ENCODE measurements at places on chromosomes 1 and 21. TPM values are rescaled to one million over a fixed set of nuclear protein-coding genes. Genes with fewer than 3 reads are reported as not detected.

GRCh38 chr1:160247053-160247452, 15.3 kb downstream of the DCAF8 start:
- DNase-seq, result no peak
- peaks cover 6% of the 10 kb centered on the region for H3K36me3 ChIP-seq
- no peaks in the 10 kb centered on the region for H3K27me3 ChIP-seq
- no peaks in the 10 kb centered on the region for H3K4me1 ChIP-seq
- no peak overlapping the region for H3K27ac ChIP-seq
- H3K4me3 ChIP-seq, result no peak overlapping the region

CLEC20A gene
- not detected for total RNA-seq

CD48 gene
- not detected for total RNA-seq

DNA sequence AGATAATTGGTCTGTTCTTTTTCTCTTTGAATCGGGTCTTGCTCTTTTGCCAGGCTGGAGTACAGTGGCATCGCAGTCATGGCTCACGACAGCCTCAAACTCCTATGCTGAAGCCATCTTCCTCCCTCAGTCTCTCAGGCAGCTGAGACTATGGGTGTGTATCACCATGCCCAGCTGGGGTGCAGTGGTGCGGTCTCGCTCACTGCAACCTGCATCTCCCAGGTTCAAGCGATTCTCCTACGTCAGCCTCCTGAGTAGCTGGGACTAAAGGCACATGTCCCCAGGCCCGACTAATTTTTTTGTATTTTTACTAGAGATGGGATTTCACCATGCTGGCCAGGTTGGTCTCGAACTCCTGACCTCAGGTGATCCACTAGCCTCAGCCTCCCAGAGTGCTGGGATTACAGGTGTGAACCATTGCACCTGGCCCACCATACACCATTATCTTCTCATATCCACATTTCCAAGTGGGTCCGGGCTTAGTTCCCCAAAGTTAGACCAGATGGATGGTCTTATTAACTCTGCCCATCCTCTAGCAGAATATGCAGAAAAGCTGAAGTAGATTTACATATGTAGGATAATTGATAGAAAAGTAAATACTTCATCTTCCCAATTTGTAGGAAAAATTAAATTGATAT, 13.1 kb downstream of the CCDC17 start:
- H3K27ac ChIP-seq, result no peak overlapping the region
- DNase-seq, result no peak
- H3K27me3 ChIP-seq, result no peaks in the 10 kb centered on the region
- no peaks in the 10 kb centered on the region for H3K4me1 ChIP-seq
- H3K4me3 ChIP-seq, result no peak overlapping the region
- peaks cover 28% of the 10 kb centered on the region for H3K36me3 ChIP-seq

- H3K27me3 ChIP-seq, result no peaks in the 10 kb centered on the region
- no peaks in the 10 kb centered on the region for H3K4me1 ChIP-seq
- no peaks in the 10 kb centered on the region for H3K36me3 ChIP-seq
These were observed 267.7 kb upstream of the RGS18 start for GRCh38 chr1:191890433-191891088.

DNA sequence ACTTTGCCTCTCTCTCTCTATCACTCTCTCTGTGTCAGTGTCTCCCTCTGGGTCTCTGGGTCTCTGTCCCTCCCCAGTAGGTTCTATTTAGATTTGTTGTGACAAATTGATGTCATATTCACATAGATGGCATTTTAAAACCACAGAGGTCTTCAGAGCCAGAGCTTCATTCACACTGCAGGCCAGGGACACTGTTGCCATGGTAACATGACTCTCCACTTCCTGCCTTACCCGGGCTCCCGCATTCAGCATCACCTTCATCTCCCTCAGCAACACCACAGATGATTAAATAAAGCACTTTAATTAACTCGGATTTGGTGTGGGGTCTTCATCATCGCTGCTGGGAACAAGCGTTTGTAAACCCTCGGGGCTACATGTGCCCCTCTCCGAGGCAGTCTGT, 132.6 kb downstream of the ETS2 start:
- no peak for DNase-seq
- no peak overlapping the region for H3K27ac ChIP-seq
- no peaks in the 10 kb centered on the region for H3K36me3 ChIP-seq
- no peaks in the 10 kb centered on the region for H3K27me3 ChIP-seq
- no peak overlapping the region for H3K4me3 ChIP-seq

BSDC1 gene
- 56.1 TPM for total RNA-seq

DNA sequence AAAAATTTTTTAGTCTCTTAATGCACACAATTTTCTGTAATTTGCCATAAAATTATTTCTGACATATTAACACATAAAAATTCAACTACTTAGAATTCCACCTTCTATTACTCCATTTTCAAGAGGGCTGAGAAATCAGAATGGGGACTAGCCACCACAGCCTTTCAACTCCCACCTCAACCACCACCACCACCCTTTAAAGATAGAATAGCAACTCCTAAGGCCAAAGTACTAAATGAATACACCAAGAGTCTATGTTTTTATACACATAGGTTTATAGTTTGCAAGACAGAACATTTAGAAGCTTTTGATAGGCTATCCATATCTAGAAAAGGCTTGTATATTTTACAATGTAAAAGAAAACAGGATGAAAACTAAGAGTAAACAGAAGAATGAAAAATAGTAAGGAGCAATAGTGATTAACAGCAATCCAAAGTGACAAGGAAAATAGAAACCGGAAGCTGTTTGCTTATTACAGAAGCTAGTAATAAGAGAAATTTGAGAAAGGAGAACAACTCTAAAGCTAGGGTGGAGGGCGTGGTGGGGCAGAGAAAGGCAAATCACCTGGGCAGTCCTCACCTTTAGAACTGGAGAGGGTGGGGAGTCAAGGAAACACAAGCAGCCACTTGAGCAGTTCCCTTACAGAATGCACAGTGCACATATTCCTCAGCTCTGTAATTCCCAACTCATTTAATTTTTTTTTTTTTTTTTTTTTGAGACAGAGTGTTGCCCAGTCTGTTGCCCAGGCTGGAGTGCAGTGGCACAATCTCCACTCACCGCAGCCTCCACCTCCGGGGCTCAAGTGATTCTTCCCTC, 27.7 kb downstream of the EPS15 start:
- H3K27me3 ChIP-seq, result no peaks in the 10 kb centered on the region
- no peaks in the 10 kb centered on the region for H3K4me1 ChIP-seq

RCAN3 gene
- 2.0 TPM for total RNA-seq

DNA sequence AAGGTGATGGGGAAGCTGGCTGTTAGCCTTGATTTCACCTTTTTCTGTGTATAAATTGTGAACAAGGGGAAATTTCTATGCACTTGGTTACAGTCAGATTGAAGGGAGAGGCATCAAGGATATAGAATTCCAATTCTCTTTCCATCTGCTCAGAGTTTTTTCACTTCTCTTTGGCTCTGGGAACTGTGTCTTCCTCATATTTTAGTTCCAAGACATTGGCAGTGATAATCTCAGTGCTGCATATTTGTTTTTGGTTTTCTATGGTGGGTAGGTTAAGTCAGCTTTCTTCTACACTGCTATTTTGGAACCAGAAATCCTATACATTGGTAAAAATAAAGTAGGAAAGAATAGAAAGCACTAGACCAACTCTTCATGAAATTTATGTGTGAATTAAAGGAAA, 569.6 kb upstream of the CXADR start:
- H3K4me1 ChIP-seq, result no peaks in the 10 kb centered on the region
- no peak overlapping the region for H3K27ac ChIP-seq
- no peaks in the 10 kb centered on the region for H3K36me3 ChIP-seq
- DNase-seq, result no peak

GBP4 gene
- total RNA-seq, result 6.6 TPM

ZNF695 gene
- total RNA-seq, result not detected

DNA sequence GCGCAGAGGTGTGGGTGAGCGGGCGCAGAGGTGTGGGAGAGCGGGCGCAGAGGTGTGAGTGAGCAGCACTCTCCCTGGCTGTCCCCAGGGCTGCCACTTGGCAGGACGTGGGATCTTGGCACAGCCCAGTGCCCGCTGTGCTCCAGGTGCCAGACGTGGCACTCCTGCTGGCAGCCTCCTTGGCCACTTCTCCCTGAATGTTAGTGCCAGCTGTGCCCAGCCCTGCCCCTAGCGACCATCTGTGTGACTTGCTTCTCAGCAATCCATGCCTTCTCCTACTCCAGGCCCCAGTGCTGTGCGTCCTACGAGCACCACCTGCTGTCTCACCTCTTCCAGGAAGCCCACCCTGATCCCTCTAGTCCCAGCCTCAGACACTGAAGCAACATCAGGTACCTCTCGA, 30.5 kb downstream of the KRTAP10-1 start:
- H3K27ac ChIP-seq, result no peak overlapping the region
- no peaks in the 10 kb centered on the region for H3K4me1 ChIP-seq
- no peaks in the 10 kb centered on the region for H3K27me3 ChIP-seq

DNA sequence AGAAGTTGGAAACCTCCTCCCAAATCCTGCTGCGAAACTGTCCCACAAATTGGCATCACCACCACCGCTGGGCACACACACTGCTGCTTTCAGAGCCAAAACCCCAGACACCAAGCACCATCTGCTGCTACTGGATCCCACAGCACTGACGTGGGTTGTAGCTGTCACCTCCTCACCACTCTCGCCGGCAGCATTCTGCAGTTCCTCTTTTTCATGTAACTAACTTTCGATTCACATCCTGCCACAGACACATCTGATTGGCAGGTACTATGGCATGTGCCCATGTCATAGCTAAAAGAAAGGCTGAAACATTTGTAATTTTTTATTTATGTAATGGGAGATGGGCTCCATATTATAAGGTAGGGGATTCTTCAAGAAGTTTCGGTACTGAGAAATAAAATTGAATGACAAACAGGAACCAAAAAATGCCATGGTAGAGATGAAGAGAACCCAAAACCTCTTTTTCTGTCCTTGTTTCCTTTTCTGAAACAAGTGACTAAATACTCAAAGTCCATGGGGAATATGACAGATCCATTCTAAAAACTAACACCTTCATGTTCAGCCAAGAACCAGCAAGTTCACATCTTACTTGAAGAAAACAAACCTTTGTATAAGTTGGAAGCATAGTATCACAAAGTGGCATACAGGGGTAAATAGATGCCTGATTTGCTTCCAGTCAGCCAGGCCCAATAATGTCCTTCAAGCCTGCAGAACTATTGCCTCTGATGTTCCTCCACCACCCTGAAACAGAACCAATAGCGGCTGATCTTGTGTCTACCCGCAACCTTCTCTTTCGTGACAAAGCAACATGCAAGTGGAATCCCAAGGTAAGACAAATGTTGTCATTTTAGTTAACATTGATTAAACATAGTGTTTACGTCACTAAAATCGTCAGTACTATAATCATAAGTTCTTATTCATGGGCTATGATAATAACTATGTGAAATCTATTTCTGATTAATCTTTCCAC, 26.6 kb upstream of the RGS13 start:
- H3K4me3 ChIP-seq, result no peak overlapping the region
- H3K4me1 ChIP-seq, result no peaks in the 10 kb centered on the region
- no peaks in the 10 kb centered on the region for H3K36me3 ChIP-seq
- DNase-seq, result peak; percentile 63

GRCh38 chr21:14543983-14544382, 2.1 kb downstream of the SAMSN1 start:
- no peak overlapping the region for H3K27ac ChIP-seq
- H3K4me3 ChIP-seq, result no peak overlapping the region
- H3K27me3 ChIP-seq, result no peaks in the 10 kb centered on the region
- no peaks in the 10 kb centered on the region for H3K36me3 ChIP-seq
- DNase-seq, result no peak

TPTE gene
- not detected for total RNA-seq

DNA sequence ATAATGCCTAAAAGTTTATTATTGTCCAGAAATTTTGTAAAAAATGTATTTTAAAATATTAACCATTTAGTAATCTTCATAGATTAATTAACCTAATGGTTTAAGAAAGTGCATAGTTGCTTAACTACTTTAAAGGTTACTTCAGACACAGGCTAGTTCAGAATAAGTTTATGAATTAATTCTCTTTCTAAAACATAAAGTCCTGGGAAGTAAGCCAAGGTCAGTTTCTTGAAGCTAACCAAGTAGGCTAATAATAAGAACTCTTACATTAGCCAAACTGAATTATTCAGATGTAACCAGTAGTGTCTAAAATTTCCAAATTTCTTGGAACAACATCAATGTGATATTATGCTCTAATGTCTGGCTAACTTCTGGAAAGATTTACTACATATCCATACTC, 790.4 kb downstream of the NCAM2 start:
- H3K4me1 ChIP-seq, result no peaks in the 10 kb centered on the region
- no peaks in the 10 kb centered on the region for H3K27me3 ChIP-seq
- H3K36me3 ChIP-seq, result no peaks in the 10 kb centered on the region
- no peak overlapping the region for H3K4me3 ChIP-seq
- H3K27ac ChIP-seq, result no peak overlapping the region

SPRR2G gene
- total RNA-seq, result not detected

- H3K36me3 ChIP-seq, result no peaks in the 10 kb centered on the region
- DNase-seq, result peak; percentile 74
- H3K27ac ChIP-seq, result peak overlapping the region; percentile 94
These were observed 407 bp downstream of the GALNT2 start for GRCh38 chr1:230067419-230067870.

PSMA5 gene
- total RNA-seq, result 2.6 TPM

- H3K27ac ChIP-seq, result no peak overlapping the region
- H3K27me3 ChIP-seq, result no peaks in the 10 kb centered on the region
- no peak overlapping the region for H3K4me3 ChIP-seq
- no peak for DNase-seq
- H3K36me3 ChIP-seq, result no peaks in the 10 kb centered on the region
- no peaks in the 10 kb centered on the region for H3K4me1 ChIP-seq
These were observed 21.8 kb downstream of the CYP4B1 start for GRCh38 chr1:46820560-46821060.

OXCT2 gene
- not detected for total RNA-seq

GRCh38 chr1:240312872-240313271, 221.2 kb downstream of the FMN2 start:
- H3K4me3 ChIP-seq, result no peak overlapping the region
- DNase-seq, result no peak
- H3K27me3 ChIP-seq, result no peaks in the 10 kb centered on the region

PIGR gene
- 0.53 TPM for total RNA-seq

GRCh38 chr1:203744075-203744972, 20.7 kb upstream of the LAX1 start:
- no peaks in the 10 kb centered on the region for H3K27me3 ChIP-seq
- H3K4me1 ChIP-seq, result peaks cover 7% of the 10 kb centered on the region
- peaks cover 12% of the 10 kb centered on the region for H3K36me3 ChIP-seq
- peak; percentile 77 for DNase-seq

AQP10 gene
- total RNA-seq, result not detected

DNA sequence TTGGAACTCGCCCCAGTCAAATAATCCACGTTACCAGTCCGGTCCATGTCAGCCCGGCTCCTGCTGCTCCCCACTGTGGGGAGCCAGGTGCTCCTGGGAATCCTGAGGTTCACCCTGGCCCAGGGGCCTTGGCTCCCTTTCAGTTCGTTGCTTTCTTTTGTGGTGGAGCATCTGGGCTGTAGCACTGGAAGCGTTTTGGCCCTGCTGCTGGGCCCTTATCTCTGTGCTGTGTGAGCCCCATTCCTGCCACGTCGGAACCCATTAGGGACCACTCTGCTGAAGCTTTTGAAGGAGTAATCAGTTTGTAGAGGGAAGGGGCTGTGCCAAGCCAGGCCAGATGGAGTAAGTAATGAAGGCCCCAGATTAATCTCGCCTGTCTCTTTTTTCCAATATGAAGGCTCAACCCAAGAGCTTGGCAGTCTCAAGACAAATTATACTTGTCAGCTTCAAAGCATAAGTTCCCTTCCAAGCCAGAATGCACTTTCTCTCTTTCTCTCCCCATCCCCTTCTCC, 82.3 kb downstream of the PGM1 start:
- peaks cover 14% of the 10 kb centered on the region for H3K4me1 ChIP-seq
- peak overlapping the region; percentile 73 for H3K27ac ChIP-seq
- no peak for DNase-seq
- no peaks in the 10 kb centered on the region for H3K27me3 ChIP-seq
- no peaks in the 10 kb centered on the region for H3K36me3 ChIP-seq

SPATA17 gene
- not detected for total RNA-seq

Measured in ascending aorta (tissue), 2 donors.